Hematopoietic multipotent progenitor cell treated with erythropoietin and hydrocortisone succinate and interleukin-3 and kit ligand, for 15 days (in vitro differentiated cells): ENCODE measurements at places on chromosomes 4 and X.

GRCh38 chr4:170243662-170244288 lies 154.0 kb upstream of the AADAT start:
- no peak for DNase-seq

GRCh38 chr4:48275686-48276085 lies 6.0 kb upstream of the TEC start:
- DNase-seq = no peak

DNA sequence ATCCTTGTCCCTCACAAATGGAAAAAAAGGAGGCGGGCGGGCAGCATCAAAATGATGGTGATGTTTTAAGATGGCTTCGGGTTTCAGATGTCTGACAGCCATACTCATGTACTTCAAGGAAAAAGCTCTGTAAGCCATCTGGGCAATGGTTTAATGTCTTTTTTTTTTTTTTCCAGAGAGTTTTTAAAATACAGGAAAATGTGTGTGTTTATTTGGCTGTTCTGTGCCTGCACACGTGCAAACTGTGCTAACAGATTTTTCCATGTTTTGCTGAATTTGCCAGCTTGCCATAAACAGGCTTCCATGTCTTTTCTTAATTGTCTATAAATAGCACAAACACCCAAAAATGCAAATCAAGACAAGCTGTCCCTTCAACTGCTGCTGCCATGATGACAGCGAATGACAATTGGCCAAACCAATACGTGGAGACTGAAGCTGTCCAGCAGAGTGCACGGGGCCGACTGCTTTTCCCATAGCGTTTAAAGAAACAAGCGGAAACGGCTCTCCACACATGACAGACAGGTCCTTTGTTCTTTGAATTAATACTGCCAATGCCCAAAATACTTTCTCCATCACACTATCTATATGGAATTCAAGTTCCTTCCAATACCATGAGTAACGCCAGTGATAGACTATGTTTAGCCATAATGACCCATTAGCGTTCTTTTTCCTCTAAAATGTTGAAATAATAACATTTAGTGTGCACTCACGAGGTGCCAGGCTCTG lies 35.7 kb downstream of the AFAP1 start:
- no peak for DNase-seq

DNA sequence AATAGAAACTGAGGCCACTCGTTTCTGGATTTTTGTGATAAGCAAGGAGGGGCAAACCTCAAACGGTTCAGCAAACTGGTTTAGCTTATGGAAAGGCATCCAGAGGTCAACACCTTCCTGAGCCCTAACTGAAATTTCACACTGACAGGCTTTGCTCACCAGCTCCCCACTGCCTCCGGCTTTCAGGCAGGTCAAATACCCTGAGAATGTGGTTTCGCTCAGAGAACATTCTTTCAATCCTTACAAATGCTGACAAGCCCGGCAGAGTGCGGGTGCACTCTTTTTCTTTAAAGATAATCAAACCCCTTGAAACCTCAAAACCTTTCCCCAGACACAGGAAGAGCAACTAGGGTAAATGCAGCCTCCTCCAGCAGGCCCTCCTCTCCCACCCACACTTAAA lies 41.5 kb downstream of the CD40LG start:
- no peak for DNase-seq

- no peak for DNase-seq
Measured at GRCh38 chr4:11487139-11487538, 58.4 kb upstream of the HS3ST1 start.

- no peak for DNase-seq
Measured at GRCh38 chr4:163072222-163072621, 94.5 kb downstream of the NAF1 start.

- no peak for DNase-seq
Measured at GRCh38 chr4:13092702-13093101, 391.4 kb downstream of the RAB28 start.

DNA sequence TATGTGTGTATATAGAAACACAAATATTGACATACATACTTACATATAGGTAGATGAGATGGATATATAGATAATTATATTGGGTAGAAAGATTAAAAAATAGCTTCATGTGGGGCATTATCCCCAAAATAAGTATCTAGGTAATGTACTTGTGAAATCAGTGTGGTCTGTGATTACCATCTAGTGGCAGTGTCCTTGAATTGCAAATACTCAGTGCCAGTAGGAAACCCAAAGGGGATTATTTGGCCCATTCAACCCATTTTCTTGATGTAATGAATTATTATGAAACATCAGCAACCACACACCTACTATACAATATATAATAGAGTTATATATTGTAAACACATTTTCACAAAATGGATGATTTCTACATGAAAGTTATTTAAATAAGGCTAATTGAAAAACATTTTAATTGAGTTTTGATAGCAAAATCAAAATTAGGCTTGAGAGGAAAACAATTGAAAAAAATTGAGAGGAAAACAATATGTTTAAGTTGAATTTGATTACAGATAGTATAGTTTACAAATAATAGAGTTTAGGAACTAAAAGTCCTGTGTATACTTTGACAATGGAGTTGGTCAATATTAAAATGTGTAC lies 389.4 kb downstream of the GALNTL6 start:
- no peak for DNase-seq

- DNase-seq = no peak
Measured at GRCh38 chr4:138222046-138222445, 20.1 kb downstream of the SLC7A11 start.

GRCh38 chr4:184388106-184388505 lies 86.2 kb downstream of the IRF2 start:
- DNase-seq = no peak

- DNase-seq = no peak
Measured at GRCh38 chr4:44740201-44740600, 13.8 kb upstream of the GNPDA2 start.

DNA sequence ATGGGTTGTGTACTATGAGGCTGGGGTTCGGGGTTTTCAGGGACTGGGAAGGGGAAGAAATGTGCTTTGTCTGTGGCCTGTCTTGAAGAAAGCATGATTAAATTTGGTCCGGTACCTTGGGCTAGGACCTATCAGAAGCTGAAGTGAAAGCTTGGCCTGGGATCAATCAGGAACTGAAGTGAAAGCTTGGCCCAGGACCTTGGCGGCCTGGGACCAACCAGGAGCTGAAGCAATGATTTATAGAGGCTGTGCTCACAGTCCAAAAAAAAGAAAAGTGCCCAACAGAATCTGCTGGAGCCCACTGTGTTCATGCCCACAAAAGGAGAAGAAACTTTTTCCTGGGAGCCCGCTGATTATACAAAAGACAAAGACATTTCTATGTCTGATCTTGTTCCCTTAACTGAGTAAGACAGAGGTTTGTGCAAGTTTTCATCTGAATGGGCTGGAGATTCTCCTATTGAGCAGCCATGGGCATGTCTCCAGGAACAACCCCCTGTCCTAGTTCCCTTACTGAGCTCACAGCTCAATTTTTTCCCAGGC lies 1427.9 kb downstream of the FAM133A start:
- DNase-seq = no peak

DNA sequence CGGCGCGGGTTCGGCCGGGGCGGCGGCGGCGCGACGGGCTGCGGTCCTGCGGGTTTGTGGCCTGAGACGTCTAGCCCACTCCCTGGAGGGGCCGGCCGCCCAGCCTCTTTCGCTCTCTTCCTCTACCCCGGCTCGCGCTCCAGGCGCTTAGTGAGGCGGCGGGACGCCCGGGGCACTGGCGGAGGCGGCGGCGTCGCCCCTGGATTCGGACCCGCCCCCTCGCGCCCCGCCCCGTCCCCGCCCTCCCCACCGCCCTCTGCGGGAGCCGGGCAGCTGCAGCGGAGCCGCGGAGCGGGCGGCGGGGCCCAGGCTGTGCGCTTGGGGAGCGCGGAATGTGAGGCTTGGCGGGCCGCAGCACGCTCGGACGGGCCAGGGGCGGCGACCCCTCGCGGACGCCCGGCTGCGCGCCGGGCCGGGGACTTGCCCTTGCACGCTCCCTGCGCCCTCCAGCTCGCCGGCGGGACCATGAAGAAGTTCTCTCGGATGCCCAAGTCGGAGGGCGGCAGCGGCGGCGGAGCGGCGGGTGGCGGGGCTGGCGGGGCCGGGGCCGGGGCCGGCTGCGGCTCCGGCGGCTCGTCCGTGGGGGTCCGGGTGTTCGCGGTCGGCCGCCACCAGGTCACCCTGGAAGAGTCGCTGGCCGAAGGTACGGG lies at the start of gene BMP2K:
TSS of gene BMP2K (plus strand) at position 272 of the 650 bp plus-strand sequence. CDS start at position 466, 194 bp downstream.
- peak; percentile 88 for DNase-seq

- no peak for DNase-seq
Measured at GRCh38 chr4:160238790-160239189, 1135.9 kb downstream of the RAPGEF2 start.

GRCh38 chr4:143531788-143532491 lies 18.4 kb downstream of the SMARCA5 start:
- DNase-seq = no peak

- DNase-seq = no peak
Measured at GRCh38 chr4:174716986-174717770, 111.9 kb downstream of the GLRA3 start.

DNA sequence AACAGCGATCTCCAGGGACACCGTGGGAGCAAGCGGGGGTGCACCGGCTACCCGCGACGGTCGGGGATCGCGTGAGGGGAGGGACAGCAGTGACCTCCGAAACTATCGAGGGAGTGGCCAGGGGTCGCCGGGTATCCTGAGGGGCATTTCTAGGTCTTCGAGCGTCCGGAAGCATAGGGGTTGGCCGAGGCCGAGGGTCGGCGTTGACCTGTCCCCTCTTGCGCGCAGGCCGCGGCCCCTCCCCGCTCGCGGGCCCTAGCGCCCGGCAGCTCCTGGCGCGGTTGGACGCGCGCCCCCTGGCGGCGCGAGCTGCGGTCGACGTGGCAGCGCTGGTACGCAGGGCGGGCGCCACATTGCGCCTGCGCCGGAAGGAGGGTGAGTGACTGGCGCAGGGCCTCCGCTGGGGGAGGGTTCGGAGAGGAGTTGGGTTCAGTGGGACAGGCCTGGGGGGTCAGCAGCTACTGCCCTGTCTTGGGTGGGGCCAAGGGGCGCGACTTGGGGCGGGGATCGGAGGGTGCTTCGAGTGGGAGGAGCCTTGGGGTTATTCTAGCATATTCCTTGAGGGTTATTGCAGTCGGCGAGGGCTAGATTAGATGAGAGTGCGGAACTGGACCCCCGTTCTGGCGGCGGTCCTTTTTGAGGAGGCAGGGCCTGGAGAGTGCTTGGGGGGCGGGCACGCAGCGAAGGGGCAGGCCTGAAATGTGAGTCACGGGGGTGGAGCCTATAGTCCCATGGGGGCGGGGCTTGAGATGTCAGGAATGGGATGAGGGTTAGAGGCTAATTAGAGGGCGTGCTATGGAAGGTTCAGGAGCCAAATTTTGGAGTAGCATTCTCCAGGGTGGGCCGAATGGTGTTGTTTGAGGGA lies 1.2 kb downstream of the MAGIX start:
- peak; percentile 88 for DNase-seq

DNA sequence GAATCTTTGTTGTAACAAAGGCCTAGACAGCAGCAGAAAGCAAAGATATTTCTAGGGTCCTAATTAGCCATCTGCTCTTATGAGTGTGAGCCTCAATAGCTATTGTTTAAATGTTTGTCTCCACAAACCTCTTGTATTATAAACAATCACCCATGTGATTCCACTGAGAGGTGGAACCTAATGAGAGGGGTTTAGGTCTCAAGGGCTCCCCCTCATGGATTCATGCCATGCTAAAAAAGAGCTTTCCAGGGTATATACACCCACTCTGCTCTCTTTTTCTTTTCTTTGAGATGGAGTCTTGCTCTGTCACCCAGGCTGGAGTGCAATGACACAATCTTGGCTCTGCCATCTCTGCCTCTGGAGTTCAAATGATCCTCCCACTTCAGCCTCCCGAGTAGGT lies 42.1 kb downstream of the TRIM61 start:
- DNase-seq = no peak

DNA sequence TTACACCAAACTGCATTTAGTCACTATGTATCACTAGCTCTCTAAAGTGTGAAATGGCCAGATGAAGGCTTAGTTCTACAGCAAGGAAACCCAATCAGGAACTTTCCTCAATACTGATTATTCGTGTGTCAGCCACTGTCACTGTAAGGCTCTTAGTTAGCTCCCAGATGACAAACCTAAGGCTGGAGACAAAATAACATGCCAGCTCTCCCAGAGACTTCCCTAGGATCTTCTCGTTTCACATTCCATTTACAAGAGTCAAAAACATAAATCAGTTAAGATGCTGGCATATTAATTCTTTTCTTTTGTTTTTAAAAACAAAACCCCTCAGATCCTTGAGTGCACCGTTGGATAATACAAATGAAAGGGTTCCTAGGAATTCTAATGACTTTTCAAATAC lies 88.2 kb upstream of the TFDP3 start:
- no peak for DNase-seq

- no peak for DNase-seq
Measured at GRCh38 chrX:35289952-35290351, 347.4 kb downstream of the FAM47B start.

DNA sequence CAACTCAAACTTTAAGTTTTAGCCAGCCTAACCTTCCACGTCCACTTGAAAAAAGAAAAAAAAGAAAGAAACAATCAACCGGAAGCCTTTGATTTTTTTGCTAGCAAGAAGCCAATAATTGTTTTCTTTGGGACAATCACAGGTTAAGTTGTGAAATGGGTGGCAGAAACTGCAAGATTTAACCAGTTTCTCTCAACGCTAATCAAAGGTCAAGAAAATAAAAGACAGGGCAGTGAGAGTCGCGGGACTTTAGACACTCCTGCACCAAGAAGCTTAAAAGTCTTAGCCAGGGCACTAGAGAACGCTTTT lies 1.0 kb downstream of the ACSL1 start:
- DNase-seq = no peak

- DNase-seq = no peak
Measured at GRCh38 chrX:15359701-15360100, 24.4 kb upstream of the PIGA start.

GRCh38 chrX:123237271-123237670 lies 53.2 kb downstream of the GRIA3 start:
- DNase-seq = no peak

DNA sequence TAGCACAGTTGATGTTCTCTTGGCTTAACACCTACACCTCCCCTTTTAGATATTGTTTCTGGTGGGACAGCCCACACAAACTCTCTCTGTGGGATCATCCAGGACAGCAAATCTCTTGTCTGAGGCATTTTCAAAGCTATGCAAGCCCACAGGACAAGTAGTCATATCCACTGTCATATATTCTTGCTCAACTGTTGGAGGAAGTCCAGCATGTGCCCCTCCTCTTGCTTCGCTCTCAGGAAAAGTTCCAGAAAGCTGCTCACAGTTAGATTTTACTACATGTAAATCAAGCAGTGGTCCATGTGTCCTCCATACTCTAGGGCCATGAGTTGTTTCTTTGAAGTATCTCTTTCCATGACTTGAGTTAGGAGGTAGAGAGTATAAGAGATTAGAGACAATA lies 260.7 kb downstream of the INPP4B start:
- DNase-seq = no peak

GRCh38 chr4:8699479-8700145 lies 107.0 kb downstream of the CPZ start:
- no peak for DNase-seq

GRCh38 chr4:173464481-173464880 lies 65.5 kb downstream of the HAND2 start:
- DNase-seq = no peak

- no peak for DNase-seq
Measured at GRCh38 chr4:176492646-176493302, 173.0 kb downstream of the SPCS3 start.

- DNase-seq = no peak
Measured at GRCh38 chr4:89308161-89308500, 531 bp upstream of the GPRIN3 start.
